ENCODE measurements at places on chromosomes 16 and 17.

GRCh38 chr17:4266550-4266949, 2.8 kb upstream of the ANKFY1 start:
- no peak overlapping the region for H3K4me3 ChIP-seq
- DNase-seq = no peak
- peaks cover 7% of the 10 kb centered on the region for H3K4me1 ChIP-seq
- no peak overlapping the region for H3K27ac ChIP-seq
- no peaks in the 10 kb centered on the region for H3K27me3 ChIP-seq

- peaks cover 5% of the 10 kb centered on the region for H3K4me1 ChIP-seq
- H3K27ac ChIP-seq = peak overlapping the region; percentile 80
- peak overlapping the region; percentile 67 for H3K4me3 ChIP-seq
- H3K36me3 ChIP-seq = no peaks in the 10 kb centered on the region
- no peak for DNase-seq
Observed at GRCh38 chr16:85557971-85558657, 55.0 kb upstream of the GSE1 start.

DNA sequence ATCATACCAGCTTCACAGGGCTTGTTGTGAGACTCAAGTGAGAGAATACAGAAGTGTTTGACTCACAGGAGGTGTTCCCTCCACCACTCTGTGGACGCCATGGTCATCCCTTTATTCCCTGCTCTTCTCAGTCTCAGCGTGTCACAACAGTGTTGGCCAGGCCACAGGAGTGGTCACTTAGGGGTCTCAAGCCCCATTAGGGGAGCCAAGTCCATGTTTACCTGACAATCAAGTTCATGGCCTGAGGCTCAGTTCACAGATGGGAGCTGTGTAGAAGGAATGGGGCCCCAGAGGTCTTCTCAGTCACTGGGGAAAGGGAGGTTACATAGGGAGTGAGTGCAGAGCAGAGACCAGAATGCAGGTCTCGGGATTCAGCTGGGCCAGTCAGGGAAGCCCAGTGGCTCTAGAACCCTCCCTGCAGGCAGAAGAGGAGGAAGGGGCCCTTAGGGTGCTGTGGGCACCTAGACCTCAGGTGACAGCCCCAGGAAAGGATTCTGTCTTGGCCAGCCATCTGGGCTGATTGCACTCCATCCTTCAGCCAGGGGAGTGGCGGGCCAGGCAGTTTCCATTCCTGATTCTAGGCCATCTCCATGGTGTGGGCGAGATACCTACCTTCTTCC, 9.5 kb upstream of the CENPT start:
- peaks cover 24% of the 10 kb centered on the region for H3K4me1 ChIP-seq
- no peak overlapping the region for H3K4me3 ChIP-seq
- H3K27ac ChIP-seq = no peak overlapping the region
- no peak for DNase-seq

- H3K36me3 ChIP-seq = peaks cover 23% of the 10 kb centered on the region
- DNase-seq = no peak
- H3K4me3 ChIP-seq = no peak overlapping the region
- no peaks in the 10 kb centered on the region for H3K27me3 ChIP-seq
- H3K27ac ChIP-seq = no peak overlapping the region
Observed at GRCh38 chr17:6610011-6610410, 30.5 kb downstream of the KIAA0753 start.

- no peaks in the 10 kb centered on the region for H3K27me3 ChIP-seq
- H3K4me3 ChIP-seq = no peak overlapping the region
- H3K36me3 ChIP-seq = peaks cover 75% of the 10 kb centered on the region
- no peak overlapping the region for H3K27ac ChIP-seq
- H3K4me1 ChIP-seq = no peaks in the 10 kb centered on the region
Observed at GRCh38 chr17:21003007-21003621, 39.7 kb downstream of the USP22 start.

DNA sequence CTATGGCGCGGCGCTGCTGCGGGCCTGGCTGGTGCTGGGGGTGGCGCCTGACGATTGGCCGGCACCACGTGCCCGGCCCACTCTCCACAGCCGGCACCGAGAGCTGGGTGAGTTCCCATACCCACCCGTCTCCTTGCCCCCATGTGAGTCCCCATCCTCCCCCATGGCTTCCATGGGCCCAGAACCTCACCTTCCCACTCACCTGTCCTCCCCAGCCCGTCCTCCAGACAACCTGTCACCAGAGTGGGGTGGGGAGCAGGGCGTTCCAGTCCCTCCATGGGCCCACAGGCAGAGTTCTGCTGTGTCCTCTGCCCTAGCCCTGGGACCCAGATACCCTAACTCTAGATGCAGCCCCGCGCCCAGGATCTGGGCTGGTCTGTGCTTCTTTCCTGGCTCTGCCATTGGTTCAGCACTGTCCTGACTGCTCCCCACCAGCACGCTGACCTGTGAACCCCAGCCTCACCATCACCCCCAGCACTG, 5.5 kb downstream of the ARMC5 start:
- H3K27me3 ChIP-seq = no peaks in the 10 kb centered on the region
- DNase-seq = no peak
- H3K27ac ChIP-seq = no peak overlapping the region
- no peak overlapping the region for H3K4me3 ChIP-seq

- peak overlapping the region; percentile 33 for H3K4me3 ChIP-seq
- H3K4me1 ChIP-seq = no peaks in the 10 kb centered on the region
- H3K27ac ChIP-seq = peak overlapping the region; percentile 66
- no peak for DNase-seq
Observed at GRCh38 chr17:35345445-35345925, 27.9 kb downstream of the SLFN11 start.

- no peak overlapping the region for H3K4me3 ChIP-seq
- peak; percentile 82 for DNase-seq
- no peaks in the 10 kb centered on the region for H3K4me1 ChIP-seq
- peak overlapping the region; percentile 57 for H3K27ac ChIP-seq
- H3K27me3 ChIP-seq = no peaks in the 10 kb centered on the region
Observed at GRCh38 chr17:82963104-82963950, 116.1 kb upstream of the METRNL start.

DNA sequence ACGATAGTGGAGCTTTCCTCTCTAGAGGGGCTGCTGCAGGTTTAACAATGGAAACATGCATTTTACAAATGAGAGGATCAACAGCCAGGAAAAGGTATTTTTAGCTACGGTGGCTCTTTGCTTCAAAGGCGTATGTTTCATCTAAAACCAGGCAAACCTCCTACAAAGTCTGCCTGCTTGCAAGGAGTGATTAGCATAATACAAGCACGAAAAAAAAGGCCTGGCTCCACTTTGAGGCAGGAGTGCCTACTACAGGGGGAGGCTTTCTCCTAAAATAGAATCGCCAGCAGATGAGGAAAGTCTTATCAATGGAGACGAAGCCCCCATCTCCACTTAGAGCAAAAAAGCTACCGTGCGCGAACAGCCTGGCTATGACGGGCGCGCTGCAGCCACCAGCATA, 27.1 kb upstream of the MTSS2 start:
- H3K4me3 ChIP-seq = no peak overlapping the region
- no peak for DNase-seq
- no peak overlapping the region for H3K27ac ChIP-seq
- H3K36me3 ChIP-seq = no peaks in the 10 kb centered on the region
- H3K4me1 ChIP-seq = peaks cover 11% of the 10 kb centered on the region
- no peaks in the 10 kb centered on the region for H3K27me3 ChIP-seq

DNA sequence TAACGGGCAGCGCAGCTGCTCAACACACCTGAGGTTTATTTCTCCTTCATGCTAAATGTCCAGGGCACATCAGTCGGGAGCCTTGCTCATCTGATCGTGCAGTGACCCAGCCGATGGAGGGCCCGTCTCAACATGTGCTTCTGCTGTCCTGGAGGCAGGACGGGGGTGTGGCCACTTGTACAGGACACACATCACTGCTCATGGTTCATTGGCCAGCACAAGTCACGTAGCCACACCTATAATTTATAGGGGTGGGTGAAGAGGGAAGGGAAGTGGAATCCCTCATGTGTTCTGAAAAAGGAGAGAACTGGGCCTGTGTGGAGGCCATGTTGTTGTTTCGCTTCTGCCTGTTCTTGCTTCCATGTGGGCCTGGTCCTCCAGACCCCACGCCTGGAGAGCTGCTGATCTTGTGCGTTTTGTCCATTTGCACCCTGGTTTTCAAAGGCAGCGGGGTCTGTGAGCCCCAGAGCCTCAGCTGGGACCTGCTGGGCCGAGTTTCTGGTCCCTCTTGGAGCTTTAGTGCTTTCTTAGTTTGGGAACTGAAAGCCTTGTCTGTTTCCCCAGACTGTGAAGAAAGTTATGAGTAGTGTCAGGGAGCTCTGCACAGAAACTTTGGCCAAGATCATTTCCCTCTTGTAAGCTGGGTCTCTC, 60.5 kb downstream of the CMIP start:
- H3K4me3 ChIP-seq = no peak overlapping the region
- no peaks in the 10 kb centered on the region for H3K4me1 ChIP-seq
- H3K27ac ChIP-seq = no peak overlapping the region
- DNase-seq = no peak
- H3K36me3 ChIP-seq = no peaks in the 10 kb centered on the region
- H3K27me3 ChIP-seq = no peaks in the 10 kb centered on the region

- H3K4me1 ChIP-seq = no peaks in the 10 kb centered on the region
- H3K27ac ChIP-seq = no peak overlapping the region
- DNase-seq = no peak
- no peaks in the 10 kb centered on the region for H3K36me3 ChIP-seq
- no peaks in the 10 kb centered on the region for H3K27me3 ChIP-seq
Observed at GRCh38 chr17:34126965-34127364, 128.1 kb upstream of the CCL2 start.

DNA sequence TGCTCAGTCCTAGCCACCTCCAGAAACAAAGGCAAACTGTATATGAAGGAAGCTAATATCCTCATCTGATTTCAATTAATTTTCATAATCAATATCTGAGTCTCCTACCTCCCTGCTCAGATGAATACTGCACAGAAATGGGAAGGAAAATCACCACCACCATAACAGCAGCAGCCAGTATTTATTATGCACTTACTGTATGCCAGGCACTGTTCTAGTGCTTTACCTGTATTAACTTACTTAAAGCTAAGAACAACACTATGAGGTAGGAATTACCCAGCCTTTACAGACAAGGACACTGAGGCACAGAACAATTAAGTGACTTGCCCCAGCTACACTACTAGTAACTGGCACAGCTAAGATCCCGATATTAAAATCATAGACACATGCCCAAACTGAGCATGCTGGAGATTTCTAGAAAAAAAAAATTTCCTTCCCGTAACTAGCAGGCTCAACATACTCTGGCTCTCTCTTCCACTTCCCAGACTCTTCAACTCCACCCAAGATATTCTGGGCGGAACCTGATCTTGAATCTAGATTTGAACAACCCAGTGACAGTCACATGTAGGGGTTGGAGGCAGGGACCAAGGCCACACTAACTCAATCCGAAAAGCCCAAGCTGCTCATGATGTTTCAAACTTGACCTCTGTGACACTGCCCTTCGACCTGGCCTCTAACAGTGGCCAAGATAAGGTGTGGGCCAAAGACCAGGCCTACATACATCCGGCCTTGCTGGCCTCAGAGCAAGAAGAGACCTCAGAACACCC, 3.9 kb downstream of the TRIM25 start:
- peaks cover 55% of the 10 kb centered on the region for H3K4me1 ChIP-seq
- H3K4me3 ChIP-seq = no peak overlapping the region
- peak overlapping the region; percentile 58 for H3K27ac ChIP-seq
- peaks cover 17% of the 10 kb centered on the region for H3K36me3 ChIP-seq
- peak; percentile 59 for DNase-seq

- peaks cover 14% of the 10 kb centered on the region for H3K4me1 ChIP-seq
- peaks cover 16% of the 10 kb centered on the region for H3K36me3 ChIP-seq
- H3K27ac ChIP-seq = no peak overlapping the region
- H3K27me3 ChIP-seq = no peaks in the 10 kb centered on the region
- no peak for DNase-seq
- no peak overlapping the region for H3K4me3 ChIP-seq
Observed at GRCh38 chr16:15879255-15879811, 9.1 kb downstream of the CEP20 start.

- no peaks in the 10 kb centered on the region for H3K36me3 ChIP-seq
- H3K4me1 ChIP-seq = no peaks in the 10 kb centered on the region
- no peak overlapping the region for H3K4me3 ChIP-seq
- no peak for DNase-seq
- no peak overlapping the region for H3K27ac ChIP-seq
Observed at GRCh38 chr17:49523706-49524472, 28.8 kb downstream of the NGFR start.

GRCh38 chr17:7238420-7239090, 702 bp downstream of the PHF23 start:
- no peaks in the 10 kb centered on the region for H3K4me1 ChIP-seq
- H3K27me3 ChIP-seq = no peaks in the 10 kb centered on the region
- H3K27ac ChIP-seq = peak overlapping the region; percentile 75
- peak overlapping the region; percentile 94 for H3K4me3 ChIP-seq
- DNase-seq = no peak

DNA sequence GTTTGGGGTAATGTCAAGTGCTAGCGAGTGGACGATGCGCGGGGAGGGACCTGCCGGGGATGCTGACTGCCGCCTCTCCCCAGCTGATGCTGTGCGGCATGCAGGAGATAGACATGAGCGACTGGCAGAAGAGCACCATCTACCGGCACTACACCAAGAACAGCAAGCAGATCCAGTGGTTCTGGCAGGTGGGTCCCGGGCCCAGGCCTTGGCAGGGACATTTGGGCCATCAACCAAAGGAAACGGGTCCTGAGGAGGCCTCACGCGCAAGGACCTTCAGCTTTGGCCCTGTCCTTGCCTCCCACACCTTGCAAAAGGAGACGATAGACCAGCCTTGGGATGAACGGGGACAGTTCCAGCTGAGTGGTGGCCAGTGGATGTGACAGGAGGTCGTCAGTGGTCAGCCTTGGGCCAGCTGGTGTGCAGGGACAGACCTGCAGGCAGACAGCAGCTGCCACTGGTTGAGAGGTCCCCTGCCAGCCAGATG, 13.6 kb upstream of the CLEC18A start:
- H3K27ac ChIP-seq = no peak overlapping the region
- no peaks in the 10 kb centered on the region for H3K27me3 ChIP-seq

- H3K4me1 ChIP-seq = no peaks in the 10 kb centered on the region
- no peaks in the 10 kb centered on the region for H3K36me3 ChIP-seq
- no peak overlapping the region for H3K4me3 ChIP-seq
- DNase-seq = no peak
Observed at GRCh38 chr17:63973247-63973646, 529 bp upstream of the SCN4A start.

DNA sequence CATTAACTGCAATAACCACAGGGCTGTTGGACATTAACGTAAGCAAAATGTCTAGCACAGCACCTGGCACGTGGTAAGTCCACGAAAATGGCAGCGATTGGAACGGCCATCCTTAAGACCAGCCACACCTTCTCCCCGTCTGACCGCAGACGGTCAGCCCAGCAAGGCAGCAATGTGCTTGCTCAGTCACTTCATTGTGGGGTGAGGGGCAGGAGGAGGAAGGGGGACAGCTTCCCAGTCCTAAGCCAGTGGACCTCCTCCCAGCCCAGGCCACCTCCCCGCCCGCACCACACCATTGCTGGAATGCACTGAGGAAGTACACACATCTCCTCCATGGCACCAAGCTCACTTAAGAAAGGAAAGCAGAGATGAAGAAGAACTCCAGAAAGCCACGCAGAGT, 8.6 kb upstream of the MYLK3 start:
- no peaks in the 10 kb centered on the region for H3K27me3 ChIP-seq
- no peak for DNase-seq
- no peak overlapping the region for H3K27ac ChIP-seq

Data from right lobe of liver (tissue), 6 donors.